Left lobe of liver (tissue), 2 donors: ENCODE measurements at places on chromosomes 12 and 14.

- DNase-seq = no peak
Observed at GRCh38 chr12:45760333-45760732, 30.8 kb downstream of the ARID2 start.

- DNase-seq = no peak
Observed at GRCh38 chr12:90940872-90941499, 14.0 kb downstream of the CCER1 start.

DNA sequence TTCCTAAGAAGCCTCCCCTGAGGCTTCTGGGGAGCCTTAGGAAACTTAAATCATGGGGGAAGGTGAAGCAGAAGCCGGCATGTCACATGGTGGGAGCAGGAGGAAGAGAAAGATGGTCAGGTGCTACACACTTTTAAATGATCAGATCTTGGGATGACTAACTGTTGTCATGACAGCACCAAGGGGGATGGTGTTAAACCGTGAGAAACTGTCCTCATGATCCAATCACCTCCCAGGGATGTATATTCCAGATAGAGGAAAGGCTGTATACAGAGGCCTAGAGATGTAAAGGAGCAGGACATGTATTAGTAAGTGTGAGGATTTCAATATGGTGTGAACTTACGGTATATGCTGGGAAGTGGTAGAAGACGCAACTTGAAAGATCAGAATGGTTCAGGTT is 121.1 kb downstream of the CAND1 start:
- no peak for DNase-seq

DNA sequence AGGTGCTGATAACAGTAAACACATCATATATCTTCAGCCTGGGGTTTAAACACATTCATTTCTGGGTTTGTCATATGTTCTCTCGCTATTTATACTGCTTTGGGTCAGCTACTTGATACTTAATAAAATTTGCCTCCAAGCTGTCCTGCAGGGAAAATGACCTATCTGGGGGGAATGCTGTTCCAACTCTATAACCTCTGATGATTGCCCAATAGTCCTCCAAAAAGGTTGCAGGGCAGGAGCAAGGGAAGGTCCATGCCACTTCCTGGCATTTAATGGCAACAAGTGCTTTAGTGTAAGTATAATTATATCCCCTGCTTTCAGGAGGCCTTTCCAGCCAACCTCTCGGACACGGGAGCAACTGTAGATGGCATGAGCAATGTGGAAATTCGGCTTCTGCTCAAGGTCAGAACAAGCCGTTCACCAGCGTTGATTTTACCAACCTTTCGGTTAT is 198.0 kb upstream of the EEA1 start:
- DNase-seq = peak; percentile 64

DNA sequence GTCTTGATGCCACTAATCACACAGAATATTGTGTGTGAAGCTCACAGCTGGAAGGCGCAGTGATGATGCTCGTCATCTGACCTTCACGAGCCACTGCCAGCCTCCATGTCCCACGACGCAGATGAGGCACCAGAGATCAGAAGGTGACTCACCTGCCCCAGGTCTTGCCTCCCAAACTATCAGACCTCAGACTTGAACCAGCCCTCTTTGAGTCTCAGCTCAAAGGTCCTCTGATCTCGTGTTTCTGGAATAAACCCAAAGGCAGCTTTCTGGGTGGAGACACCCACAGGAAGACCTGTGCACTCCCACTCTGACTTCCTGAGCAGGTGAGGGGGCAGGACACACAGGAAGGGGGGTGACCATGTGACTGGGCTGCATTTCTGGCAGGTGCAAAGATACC is 19.6 kb upstream of the CHGA start:
- DNase-seq = no peak

- DNase-seq = no peak
Observed at GRCh38 chr12:53781228-53781801, 29.5 kb upstream of the CISTR start.
